Amniotic epithelial cell (primary cell): ENCODE measurements at places on chromosomes 3 and 15.

DNA sequence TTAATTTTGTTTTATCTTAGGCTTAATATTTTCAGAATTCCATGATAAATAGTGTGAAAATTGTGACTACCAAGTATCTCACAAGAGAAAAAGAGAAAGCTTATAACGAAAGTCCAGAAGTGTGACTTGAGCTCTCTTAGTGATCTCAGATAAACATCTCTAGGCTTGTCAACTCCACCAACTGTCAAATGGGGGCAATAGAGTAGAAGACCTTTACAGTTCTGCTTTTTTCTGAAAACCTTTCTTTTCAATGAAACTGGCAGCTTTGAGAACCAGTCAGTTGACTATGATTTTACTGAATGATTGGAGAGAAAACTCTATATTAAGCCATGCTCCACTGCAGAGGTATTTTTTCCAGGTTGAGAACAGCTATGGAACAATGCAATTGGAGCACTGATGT lies 119.2 kb upstream of the TP63 start:
- no peak for DNase-seq

- DNase-seq: no peak
Observed at GRCh38 chr15:42670451-42670850, 66.5 kb downstream of the CDAN1 start.

GRCh38 chr3:179921500-179921899 lies 115.2 kb downstream of the PEX5L start:
- DNase-seq: no peak

- no peak for DNase-seq
Observed at GRCh38 chr15:68344600-68344999, 67.1 kb downstream of the FEM1B start.

DNA sequence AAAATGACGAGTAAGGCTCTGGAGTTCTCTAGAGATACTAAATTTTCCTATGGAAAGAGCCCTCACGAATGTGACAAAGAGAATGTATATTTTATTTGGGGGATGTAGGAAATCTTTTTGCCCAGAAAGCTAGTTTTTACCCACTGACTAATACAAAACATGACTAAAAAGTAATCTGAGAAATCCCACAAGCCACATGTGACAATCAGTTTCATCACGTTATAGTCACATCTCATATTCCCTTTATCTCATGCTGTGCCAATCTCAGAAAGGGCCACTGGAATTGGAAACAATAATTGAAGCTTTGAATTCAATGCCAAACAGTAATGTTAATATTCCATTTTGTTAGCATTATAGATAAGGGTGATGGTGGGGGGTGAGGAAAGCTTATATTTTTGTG lies 509.0 kb upstream of the GOLIM4 start:
- DNase-seq: no peak

- DNase-seq: no peak
Observed at GRCh38 chr3:13890377-13891016, 10.6 kb upstream of the WNT7A start.

DNA sequence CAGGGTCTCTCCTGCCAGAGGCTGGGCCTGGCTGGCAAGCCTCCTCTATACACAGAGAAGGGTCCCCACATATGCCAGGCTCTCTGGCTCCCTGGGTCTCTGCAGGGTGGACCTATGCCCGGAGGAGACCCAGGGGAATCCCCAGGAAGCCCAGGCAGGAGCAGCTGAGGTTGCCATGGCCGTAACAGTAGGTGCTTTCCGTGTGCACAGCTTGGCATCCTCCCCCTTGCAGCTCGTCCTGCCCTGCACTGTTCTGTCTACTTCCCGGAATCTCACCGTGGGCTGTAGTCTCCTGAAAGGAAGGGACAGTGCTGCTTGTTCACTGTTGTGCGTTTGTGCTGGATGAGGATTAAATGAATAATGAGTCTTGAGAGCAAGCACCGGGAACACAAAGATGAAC lies 47.8 kb downstream of the DAPK2 start:
- DNase-seq: no peak

GRCh38 chr3:188088948-188089685 lies 64.8 kb upstream of the LPP start:
- no peak for DNase-seq

DNA sequence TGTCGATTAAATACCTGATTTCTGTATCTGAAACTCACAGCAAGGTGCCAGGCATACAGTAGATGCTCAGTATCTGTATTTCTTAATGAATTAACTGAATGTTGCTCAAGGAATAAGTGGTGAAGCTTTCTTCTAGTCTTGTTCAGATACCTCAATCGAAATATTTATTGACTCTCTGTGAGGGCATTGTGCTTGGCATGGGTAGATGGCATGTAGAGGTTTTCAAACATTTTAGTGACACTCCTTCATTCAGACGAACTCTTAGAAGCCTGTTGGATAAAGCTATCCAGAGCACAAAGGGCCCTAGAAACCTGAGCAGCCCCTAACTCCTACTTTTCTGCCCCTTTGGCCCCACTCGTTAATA lies 369 bp upstream of the SNX1 start:
- DNase-seq: no peak

DNA sequence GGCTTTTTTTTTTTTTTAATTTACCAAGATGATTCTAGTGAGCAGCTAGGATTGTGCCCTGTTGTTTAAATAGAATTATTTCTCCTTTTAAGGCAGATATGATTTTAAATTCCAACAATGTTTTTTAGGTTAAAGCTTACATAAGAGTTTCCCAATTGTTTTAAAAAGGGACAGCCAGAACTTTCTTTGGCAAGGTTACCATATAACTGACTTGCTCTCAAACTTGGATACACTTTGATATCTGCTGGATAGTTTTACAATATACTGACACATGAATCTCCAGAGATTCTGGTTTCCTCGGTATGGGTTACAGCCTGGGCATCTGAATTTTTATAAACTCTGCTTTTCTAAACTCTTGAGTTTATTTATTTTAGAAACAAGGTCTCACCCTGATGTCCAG lies 134.3 kb upstream of the GADL1 start:
- no peak for DNase-seq

- no peak for DNase-seq
Observed at GRCh38 chr3:78818161-78818985, 949.4 kb downstream of the ROBO1 start.

DNA sequence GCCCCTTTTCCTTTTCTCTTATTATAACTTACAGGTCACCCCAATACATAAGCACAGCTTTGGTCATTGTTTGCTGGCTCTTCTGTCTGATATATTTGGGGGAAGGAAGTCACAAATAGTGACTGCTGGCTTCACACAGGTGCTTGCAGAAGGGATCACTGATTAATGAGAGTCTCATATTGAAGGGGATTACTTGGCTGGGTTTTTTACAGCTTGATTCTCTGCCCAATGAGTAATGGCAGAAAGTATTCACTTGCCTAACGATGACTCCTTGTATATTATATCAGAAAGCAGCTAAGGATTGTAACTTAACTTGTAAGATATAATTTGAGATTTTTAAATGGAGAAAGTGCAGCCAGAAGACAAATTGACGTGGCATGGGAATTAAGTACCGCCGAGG lies 119.3 kb upstream of the PFN2 start:
- DNase-seq: no peak

GRCh38 chr3:77524463-77524862 lies 484.6 kb downstream of the ROBO2 start:
- no peak for DNase-seq

DNA sequence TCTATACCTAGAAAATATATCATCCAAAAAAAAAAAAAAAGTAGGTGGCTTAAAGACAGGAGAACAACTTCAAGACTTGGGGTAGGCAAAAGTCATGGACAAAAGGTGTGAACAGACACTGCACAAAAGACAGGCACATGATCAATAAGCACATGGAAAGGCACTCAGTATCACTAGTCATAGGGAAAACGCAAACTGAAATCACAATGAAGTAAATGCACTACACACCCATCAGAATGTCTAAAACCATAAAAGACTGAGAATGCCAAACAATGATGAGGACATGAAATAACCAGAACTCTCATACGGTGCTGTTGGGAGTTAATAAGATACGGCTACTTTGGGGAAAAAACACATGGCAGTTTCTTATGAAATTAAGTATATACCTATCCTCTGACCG lies 40.0 kb downstream of the CHSY1 start:
- DNase-seq: no peak

GRCh38 chr3:175620532-175620931 lies 761.4 kb downstream of the NAALADL2 start:
- no peak for DNase-seq

GRCh38 chr3:161551697-161552096 lies 55.1 kb downstream of the OTOL1 start:
- DNase-seq: no peak

DNA sequence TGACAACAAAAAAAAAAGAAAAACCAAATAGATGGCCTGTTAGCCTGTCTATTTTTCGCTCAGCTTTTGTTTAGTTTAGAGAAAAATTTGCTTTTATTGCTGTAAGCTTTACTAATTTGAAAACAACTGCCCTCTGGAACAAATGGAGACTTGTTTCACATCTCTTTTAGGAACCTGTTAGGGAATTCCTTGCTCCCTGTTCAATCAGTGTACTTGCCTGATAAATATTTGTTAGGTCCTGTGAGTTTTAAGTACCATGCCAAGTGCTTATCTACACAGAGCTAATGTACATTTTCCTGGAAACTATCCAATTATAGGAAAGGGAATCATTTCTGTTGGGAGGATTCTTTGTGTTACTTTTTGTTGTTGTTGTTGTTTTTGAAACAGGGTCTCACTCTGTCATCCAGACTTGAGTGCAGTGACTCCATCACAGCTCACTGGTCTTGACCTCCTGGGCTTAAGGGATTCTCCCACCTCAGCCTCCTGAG lies 3.5 kb upstream of the LIPH start:
- no peak for DNase-seq

DNA sequence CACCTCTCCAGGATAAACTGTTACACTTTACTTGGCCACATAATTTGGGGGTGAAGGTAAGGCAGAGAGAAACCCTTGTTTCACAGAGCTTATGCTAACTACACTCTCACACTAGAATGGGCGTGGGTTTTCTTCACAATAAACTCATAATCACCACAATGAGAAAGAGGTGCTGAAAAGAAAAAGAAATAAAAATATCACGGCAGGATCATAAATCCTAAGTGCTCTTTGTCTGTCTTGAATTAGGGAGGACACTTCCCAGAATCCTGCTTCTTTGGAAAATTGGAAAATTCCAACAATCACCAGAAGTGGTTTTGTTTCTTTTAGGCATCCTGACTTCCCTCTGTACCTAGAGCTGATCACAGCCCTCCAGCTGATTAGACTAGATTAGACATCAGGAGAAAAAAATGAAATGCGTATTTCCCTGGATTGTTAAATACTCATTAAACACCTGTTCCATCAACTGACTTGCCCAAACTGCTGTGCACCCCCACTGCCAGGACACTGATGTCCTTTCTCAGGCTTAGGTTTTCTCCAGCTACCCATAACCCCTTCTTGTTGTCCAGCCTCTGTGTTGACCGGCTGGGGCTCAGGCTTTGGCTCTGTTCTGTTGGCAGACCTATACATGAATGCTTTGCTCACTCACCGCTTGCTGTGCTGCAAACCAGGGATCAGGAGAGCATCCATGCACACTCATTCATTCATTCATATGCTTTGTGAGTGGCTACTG lies 41.6 kb upstream of the ACKR4 start:
- DNase-seq: no peak

- DNase-seq: no peak
Observed at GRCh38 chr3:124092811-124093210, 100.9 kb upstream of the ROPN1 start.

- no peak for DNase-seq
Observed at GRCh38 chr3:182182531-182182968, 470.8 kb downstream of the SOX2 start.

DNA sequence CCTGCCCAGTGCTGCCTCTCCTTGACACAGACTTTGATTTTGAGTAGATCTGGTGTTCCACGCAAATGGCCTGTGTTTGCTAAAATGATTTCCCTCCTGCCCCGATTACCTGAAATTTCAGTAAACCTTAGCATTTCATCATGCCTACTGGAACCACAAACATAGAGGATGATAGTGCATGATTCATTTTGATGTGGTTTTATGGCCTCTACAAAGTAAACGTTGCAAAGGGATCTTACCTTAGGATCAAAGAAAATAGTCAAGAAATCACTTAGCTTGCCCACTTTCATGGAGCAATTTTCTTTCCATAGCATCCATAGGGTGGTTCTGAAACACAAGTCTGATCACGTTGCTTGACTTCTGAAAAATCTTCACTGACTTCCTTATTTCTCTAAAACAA lies 524.6 kb upstream of the ATP11B start:
- no peak for DNase-seq
